HFFc6 (cell line): ENCODE measurements at places on chromosomes 6 and 20. TPM values are rescaled to one million over a fixed set of nuclear protein-coding genes. Genes with fewer than 3 reads are reported as not detected.

The RAMACL gene
- total RNA-seq, result 1.8 and 3.6 TPM in 2 replicates

- no peak for DNase-seq
Observed at GRCh38 chr6:69953491-69953890, 87.1 kb downstream of the COL19A1 start.

DNA sequence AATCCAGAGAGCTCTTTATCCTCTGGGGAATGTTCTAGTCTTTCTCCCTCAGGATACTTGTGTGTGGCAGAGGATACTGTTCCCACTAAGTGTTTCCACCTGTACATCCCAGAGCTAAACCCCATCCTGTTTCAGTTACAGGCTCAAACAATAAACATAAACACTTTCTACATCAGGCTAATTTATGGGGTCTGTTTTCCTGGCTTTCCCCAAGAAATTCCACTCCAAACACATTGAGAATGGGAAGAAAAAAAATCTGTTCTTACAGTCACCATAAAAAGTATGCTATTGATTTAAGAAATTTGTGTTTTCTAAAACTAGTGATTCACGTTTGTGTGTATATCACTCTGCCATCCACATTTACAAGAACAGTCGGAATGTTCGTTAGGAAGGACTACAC, 293.9 kb upstream of the FOXQ1 start:
- no peak for DNase-seq

GRCh38 chr20:45111799-45112471, 3.0 kb downstream of the WFDC5 start:
- no peak for DNase-seq

- no peak for DNase-seq
Observed at GRCh38 chr6:90285042-90285481, 11.6 kb downstream of the BACH2 start.

DNA sequence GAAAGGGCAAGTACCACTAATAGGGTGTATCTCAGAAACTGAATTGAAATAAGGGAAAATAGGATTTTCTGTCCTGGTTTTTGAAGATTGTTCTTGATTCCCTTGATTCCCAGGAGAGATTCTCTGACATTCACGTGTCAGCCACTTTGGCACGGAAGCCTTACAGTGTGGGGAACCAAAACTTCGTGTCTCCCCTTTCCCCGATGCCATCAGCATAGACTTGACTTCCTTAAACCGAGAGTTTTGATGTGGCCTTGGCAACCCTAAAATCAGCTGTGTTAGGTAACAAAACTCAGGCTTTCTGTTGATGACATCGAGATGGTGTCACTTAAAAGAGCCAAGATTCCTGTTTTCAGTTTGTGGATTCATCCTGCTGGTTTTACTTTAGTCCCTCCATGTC, 7.5 kb downstream of the HMGN4 start:
- no peak for DNase-seq

GRCh38 chr6:46421939-46422338, 69.3 kb downstream of the RCAN2 start:
- no peak for DNase-seq

The TAAR6 gene
- not detected in 3 replicates for total RNA-seq

The IP6K3 gene
- total RNA-seq, result 1.5 TPM in 1 of 2 replicates, not detected in the other
